ENCODE measurements at places on chromosomes 5 and 9. TPM values are rescaled to one million over a fixed set of nuclear protein-coding genes. Genes with fewer than 3 reads are reported as not detected.

GRCh38 chr9:135289081-135289491 is 190.5 kb upstream of the PPP1R26 start:
- no peak for DNase-seq

Gene TYRP1
- not detected for total RNA-seq

Gene PLGRKT
- total RNA-seq: 19.5 TPM

Gene LAMC3
- total RNA-seq: 4.8 TPM

GRCh38 chr9:116101516-116101915 is 52.1 kb upstream of the PAPPA start:
- DNase-seq: no peak

- DNase-seq: no peak
Measured at GRCh38 chr9:16062542-16063240, 509.8 kb downstream of the CCDC171 start.

Gene KIF20A
- total RNA-seq: not detected

- DNase-seq: no peak
Measured at GRCh38 chr5:139571543-139571942, 10.4 kb downstream of the UBE2D2 start.

- no peak for DNase-seq
Measured at GRCh38 chr5:134101686-134102439, 12.6 kb upstream of the TCF7 start.

Gene CATSPER3
- 0.61 TPM for total RNA-seq

Gene TMEM171
- total RNA-seq: not detected

Gene FAM169A
- total RNA-seq: 0.16 TPM

DNA sequence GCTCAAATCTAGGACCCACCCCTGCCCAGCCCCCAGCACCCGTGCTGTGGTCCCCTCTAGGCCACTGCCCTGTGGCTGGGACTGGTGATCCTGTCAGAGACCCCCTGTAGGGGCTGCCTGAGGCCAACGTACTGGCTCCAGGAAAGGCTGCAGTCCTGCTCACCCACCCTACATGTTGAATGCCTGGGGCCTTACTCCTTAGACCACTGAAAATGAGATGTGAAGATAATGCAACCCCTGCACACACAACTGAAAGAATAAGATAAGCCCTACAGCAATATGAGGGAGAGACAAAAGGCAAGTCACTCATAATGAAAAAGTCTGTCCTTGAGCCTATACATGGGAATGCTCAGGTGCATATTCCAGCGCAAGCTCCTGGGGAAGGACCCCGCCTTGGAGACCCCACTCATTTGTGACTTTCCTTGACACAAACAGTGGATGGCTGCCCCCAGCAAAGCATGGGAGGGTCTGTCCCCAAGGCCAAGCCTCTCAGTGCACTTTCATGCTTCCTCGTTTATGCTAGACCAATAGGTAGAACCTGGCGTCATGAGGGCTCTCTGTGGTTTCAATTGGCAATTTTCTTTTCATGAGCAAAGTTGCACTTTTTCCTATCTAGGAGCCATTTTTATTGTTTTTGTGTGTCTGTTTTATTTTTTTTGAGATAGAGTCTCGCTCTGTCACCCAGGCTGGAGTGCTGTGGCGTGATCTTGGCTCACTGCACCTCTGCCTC is 12.5 kb upstream of the WNK2 start:
- DNase-seq: no peak

Gene GPRIN1
- total RNA-seq: 1.3 TPM

DNA sequence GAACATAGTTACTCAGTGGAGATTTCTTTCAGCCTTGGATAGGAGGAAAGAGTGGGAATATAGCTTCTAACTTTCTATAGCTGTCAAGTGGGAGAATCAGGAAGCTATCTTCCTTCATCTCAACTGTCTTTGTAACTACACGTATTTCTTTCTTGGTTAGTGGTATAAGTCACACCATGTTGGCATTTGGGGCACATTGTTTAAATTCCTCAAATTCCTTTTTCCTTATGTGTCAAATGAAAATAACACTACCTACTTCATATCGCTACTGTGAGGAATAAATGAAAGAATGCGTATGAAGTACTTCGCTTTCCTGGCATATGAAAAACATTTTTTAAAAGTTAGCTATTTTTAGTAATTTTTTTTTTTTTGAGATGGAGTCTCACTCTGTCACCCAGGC is 1082.5 kb upstream of the WWC1 start:
- no peak for DNase-seq

- DNase-seq: no peak
Measured at GRCh38 chr9:111034898-111035539, 3.3 kb downstream of the LPAR1 start.

GRCh38 chr5:57166276-57166675 is 7.6 kb upstream of the GPBP1 start:
- no peak for DNase-seq

- no peak for DNase-seq
Measured at GRCh38 chr5:174922955-174923354, 198.6 kb downstream of the MSX2 start.

DNA sequence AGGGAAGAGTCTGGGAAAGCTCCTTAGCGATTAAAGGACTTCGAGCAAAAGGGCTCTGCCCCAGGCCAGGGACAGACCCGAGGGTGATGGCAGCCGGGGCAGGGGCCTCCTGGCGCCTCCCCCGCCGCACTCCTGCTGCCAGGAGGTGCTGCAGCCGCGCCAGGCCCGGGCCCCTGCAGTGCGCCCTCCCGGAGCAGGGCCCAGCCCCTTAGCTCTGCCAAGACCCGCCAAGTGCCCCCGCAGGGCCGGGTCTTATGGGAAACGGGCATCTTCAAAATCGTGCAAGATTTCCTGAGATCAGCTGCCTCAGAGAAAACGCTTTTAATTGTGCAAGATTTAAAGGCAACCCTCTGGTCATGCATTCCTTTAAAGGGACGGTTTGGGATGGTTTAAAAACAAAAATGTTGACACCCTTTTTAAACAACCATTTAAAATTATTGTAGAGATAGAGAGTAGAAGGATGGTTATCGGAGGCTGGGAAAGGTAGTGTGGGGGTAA is 52.4 kb downstream of the CDC14B start:
- no peak for DNase-seq

DNA sequence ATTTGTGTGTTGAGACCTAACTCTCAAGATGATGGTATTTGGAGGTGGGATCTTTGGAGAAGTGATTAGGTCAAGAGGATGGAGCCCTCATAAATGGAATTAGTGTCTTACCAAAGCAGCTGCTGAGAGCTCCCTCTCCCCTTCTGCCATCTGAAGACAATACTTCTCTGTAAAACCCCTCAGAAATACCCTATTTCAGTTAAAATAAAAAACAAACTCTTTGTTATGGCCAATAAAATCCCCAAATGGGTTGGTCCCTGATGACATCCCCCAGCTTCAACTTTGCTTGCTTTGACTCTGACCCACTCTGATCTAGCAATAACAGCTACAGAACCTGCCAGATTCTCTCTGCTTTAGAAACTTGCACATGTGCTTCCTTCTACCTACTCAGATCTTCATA is 100.9 kb downstream of the SNCAIP start:
- DNase-seq: no peak

- no peak for DNase-seq
Measured at GRCh38 chr5:29213475-29213874, 1980.0 kb upstream of the CDH6 start.

DNA sequence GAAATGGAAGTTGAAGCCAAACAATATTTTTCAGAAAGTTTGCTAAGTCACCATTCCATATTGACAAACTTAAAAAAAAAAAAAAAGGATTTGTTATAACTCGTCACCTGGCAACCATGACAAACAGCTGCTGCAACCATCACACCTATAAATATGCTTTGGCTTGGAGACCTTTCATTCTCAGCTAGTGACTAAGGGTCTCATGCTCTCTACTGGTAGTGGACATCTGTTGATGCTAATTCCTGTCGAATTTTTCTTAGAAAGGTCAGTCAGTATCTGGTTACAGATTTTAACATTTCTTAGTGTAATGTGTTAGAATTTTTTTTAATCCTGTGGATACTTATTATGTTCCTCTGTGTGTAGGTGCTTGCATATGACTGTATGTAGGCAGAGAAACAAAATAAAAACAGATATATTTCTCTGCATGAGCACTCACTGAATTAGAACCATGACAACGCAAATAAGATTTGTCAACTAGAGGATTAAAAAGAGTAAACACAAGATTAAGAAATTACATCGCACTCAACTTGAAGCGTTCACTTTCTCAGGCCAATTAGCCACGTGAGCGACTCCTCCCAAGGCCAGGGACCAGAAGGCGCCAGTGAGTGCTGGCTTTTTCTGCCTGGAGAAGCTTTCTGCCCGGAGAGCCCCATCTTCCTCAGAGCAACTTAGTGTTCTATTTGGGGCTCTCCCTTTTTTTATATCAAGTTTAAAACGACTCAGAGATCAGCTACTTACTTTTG is 27.0 kb upstream of the ZNF622 start:
- DNase-seq: no peak

Gene INSL4
- total RNA-seq: not detected

DNA sequence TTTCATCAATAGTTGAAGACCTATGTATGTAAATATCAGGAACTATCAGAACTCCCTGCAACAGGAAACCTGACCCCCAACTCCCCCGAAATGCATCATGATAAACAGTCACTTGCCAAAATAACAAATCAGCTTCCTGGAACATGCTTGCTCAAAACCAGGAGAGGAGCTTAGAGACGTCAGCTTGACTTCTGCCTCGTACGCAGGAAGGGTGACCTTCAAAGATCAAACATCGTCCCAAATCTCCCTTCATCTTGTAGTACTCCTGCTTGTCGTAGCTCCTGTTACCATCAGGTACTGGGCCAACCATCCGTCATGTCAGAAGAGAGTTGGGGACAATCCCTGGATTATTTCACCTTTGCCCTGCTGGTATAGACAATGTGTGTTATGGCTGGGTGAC is 396.1 kb downstream of the GADD45G start:
- no peak for DNase-seq

DNA sequence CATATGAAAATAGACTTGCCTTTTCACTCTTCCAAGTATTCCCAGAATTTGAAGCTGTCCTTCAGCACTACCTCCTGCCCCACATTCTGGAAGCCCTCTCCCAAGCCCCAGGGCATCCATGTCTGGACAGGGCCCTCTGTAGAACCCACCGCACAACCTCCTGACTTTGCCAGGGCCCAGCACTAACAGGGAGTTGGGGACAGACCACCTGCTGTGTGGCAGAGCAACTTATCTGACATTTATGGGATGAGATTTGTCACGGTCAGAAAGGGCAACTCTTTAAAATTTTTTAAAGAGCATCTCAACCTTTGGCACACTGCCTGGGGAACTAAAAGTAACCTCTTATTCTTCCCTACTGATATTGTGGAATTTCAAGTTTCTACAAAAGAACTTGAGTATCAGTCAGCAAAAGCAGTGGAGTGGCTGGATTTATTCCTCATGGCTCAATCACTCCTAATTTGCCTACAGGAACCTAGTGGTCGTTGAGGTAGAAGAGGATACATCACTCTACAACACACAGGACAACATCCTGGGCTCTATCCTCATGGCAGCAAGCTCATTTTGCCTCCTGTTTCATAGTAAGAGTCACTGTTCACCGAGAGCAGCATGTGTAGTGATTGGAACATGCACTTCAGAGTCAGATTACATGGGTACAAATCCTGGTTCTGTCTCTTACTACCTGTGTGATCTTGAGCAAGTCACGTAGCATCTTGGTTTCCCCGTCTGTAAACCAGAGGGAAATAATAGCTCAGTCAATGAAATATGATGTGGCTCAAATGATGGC is 285.3 kb downstream of the ENC1 start:
- no peak for DNase-seq

DNA sequence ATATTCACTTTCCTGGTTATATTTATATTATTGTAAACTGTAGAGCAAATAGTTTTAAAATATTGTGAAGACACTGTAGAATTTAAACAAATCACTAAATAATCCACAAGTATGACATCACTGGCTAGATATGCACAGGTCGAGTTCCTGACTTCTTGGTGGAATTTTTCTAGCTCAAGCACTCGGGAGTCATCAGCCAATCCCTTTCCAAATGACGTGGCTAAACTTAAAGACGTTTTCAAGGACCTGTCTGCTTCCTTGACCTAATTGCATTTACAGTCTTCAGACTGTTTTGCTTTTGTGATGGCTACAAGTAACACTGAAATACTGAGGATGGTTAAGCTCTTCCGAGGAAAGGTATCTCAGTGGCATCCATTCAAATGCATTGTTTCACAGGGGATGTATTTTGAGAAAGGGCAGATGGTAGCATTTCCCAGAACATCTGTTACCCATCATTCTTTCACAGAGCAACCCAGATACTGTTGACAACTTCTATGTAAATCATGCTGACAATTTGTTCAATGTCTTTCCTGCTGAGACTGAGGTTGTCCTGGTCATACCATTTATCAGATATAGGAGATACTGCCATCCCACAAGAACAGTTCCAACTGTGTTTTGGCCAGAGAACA is 262.8 kb downstream of the CDH10 start:
- DNase-seq: no peak

GRCh38 chr5:125376059-125376641 is 629.7 kb upstream of the ZNF608 start:
- no peak for DNase-seq

GRCh38 chr5:1827886-1828397 is 26.7 kb downstream of the NDUFS6 start:
- DNase-seq: peak; percentile 88

GRCh38 chr5:157668356-157668755 is 3.0 kb upstream of the C5orf52 start:
- no peak for DNase-seq

DNA sequence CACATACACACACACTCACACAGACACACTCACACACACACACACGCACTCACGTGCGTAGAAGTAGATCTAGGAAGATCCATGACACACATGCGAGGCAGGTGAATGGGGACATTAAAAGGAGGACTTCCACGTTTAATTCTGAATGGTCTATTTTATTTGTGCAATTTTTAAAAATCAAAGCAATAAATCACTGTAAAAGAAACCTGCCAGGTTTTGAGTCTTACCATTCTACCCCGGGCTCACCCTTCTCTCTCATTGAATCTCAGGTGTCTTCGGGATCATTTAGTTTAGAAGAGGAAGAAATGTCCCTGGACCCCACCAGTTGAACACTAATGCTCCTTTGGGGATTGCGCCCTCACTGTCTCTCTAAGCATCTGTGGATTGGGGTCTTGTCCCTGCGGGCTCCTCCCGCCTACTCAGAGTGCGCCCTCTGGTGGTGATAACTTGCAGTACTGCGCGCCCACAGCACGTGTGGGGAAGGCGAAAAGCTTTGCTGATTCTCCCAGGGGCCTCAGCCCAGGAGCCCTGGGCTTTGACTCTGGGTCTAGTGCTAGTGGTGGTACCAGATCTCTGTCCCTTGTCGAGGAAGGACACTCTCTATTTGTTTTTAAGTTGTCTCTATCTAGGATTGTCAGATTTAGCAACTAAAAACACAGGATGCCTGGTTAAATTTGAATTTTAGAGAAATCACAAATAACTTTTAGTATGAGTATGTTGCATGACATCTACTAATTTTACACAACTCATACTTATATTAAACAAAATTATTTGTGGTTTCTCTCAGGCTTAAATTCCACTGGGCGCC is 34.8 kb downstream of the BOD1 start:
- no peak for DNase-seq

DNA sequence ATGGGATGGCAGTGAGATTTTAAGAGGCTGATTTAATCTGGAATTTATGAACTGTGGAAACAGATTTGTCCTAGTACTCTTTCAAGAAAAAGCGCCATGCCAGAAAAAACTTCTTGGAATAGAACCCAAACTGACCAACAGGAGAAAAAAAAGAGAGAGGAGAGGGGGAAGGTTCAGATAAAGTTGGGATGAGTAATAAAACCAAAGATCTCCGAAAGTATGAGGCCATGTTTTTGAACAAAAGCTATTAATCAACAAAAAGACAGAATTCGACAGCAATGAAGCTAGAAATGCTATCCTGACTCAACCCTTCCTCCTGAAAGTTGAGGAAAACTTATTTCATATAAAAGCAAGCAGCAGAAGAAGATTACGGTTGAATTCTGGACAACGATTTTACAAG is 135.5 kb downstream of the CEMIP2 start:
- no peak for DNase-seq

Data from mesenteric fat pad (tissue), 1 donor.